ENCODE measurements at places on chromosomes 7 and 10.

- no peak for DNase-seq
Observed at GRCh38 chr7:2979201-2979631, 64.5 kb downstream of the CARD11 start.

DNA sequence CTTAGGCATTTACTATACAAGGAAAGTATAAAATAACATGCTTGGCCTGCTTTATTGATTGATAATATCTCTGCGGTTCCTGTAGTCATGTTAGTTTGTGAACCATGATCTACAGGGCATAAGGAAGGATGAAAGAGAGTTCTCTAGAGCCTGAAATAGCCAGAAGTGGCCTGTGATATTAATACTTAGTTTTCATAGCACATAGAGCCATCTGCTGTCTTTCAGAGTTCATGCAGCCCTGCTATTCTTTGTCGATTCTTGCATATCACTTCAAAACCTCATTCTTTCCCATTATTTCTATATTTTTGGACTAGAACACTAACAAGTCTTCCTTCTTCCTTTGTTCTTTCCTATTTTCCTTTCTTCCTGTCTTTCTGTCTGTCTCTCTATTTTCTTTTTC, 26.4 kb upstream of the PRKG1 start:
- no peak for DNase-seq

DNA sequence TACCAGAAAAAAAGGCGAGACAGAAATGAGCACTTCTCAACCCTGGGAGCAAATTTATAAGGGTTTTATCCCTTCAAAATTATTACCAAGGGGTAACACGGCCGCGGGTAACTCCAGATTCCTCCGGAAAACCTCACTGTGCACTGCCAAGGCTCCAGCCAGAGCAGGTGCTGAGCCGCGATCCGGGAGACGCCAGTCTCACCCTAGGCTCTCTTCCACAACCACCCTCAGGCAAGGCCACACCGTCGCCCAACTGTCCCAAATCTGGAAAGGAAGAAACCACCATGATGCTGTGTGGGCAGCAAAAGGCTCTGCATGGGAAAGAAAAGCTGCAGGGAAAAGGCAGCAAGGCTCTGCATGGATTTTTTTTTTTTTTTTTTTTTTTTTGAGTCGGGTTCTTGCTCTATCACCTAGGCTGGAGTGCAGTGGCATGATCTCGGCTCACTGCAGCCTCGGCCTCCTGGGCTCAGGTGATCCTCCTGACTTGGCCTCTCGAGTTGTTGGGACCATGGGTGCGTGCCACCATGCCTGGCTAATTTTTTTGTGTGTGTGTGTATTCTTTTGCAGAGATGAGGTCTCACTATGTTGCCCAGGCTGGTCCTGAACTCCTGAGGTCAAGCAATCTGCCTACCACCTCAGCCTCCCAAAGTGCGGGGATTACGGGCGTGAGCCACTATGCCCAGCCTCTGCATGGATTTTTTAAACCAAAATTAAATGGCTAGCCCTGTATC, 39.0 kb downstream of the MAD1L1 start:
- no peak for DNase-seq

GRCh38 chr7:40598915-40599314, 464.1 kb downstream of the SUGCT start:
- DNase-seq: no peak

- no peak for DNase-seq
Observed at GRCh38 chr7:20504060-20504459, 111.4 kb upstream of the ABCB5 start.

DNA sequence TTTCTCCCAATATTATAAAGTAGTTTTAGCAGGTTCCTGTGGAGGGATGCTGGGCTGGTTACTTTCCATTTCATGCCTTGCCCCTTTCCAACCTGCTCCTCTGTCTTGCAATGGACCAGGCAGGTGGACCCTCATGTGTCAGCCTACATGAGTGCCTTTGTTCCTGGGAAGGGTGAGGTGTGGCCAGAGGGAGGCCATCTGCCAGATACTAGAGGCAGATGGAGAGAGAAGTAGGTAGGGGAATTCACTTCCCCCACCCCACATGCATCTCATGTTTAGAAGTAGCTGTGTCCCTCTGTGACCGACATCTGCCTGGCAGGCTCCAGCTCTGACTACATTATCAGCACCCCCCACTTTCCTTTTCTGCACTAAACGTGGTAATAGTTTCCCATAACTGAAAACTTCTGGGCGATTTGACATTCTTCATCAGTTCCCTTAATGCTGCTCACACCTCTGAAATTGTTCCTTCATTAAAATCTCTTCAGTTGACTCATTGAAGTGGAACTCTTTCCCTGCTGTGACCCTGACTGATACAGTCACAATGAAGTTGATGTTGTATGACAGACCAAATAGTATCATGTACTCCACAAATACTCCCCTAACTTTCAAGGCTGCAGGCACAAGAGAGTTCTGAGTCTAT, 396.3 kb upstream of the FZD8 start:
- DNase-seq: no peak

GRCh38 chr10:104034401-104035193, 51.1 kb downstream of the COL17A1 start:
- DNase-seq: peak; percentile 9

- DNase-seq: no peak
Observed at GRCh38 chr10:98326621-98327027, 58.6 kb upstream of the LOXL4 start.

GRCh38 chr10:8060704-8061121, 6.2 kb downstream of the GATA3 start:
- no peak for DNase-seq

- no peak for DNase-seq
Observed at GRCh38 chr7:11369696-11370095, 396.0 kb downstream of the PHF14 start.

DNA sequence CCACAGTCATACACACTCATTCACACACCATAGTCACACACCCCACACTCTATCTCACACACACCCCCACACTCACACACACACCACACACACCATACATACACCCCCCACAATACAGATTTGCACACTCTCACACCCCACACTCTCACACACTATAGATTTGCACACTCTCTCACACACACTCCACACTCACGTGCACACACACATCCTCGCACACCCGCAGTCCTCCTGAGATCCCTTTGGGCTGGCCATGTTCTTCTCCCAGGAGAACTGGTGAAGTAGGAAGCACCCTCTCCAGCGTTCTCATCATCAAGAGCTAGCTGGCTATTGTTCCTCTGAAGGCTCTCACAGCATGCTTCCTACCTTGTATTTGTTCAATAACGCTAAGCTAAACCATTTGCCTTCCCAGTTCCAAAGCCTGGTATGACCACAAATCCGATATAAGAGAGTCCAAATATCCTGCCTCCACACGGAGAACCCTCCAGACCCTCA, 86.2 kb downstream of the HECW1 start:
- no peak for DNase-seq
